ENCODE measurements at places on chromosomes 2 and 18.

DNA sequence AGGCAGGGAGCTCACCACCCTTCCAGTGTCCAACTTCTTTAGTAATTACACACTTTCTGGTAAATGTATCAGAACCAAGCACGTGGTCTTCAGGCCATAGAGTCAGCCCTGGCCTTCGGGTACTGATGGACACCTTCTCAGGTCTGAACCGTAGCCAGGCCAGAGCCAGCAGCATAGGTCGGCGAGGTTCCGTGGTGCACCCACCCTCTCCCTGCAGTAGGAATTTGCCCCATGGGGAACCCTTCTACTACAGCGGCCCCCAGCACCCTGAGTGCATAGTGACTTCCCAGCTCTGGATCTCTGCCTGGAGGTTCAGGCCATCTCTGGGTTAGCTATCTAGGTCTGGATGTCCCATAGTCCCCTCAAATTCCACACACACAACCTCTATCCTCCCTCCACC is 61.6 kb downstream of the EDAR start:
- DNase-seq = no peak

GRCh38 chr2:237035781-237036475 is 49.8 kb upstream of the COPS8 start:
- DNase-seq = no peak

DNA sequence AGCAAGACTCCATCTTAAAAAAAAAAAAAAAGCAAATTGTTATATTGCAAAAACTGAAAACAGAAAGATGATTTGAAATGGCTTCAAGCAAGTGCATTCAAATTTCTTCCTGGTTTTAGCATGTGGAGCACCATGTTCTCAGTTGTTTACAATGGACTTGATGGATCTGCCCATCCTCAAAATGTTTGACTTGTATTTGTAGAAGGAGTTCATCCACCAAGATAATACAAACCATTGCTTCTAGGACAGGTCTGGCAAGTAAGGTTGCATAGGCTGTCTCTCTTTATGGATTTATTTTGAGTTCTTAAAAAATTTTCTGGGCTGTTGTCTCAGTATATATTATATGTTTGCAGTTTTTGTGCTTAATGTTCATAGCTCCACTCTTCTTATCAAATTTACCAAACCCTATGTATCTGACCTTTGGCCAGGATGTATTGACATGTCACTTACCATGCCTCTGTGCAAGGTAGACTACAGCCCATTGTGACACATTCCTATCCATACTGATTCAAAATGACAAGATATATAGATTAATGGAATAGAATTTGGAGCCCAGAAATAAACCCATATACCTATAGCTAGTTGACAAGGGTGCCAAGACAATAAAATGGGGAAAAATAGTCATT is 21.7 kb upstream of the ZCCHC2 start:
- DNase-seq = no peak

- DNase-seq = no peak
Measured at GRCh38 chr2:3584076-3584475, 9.0 kb downstream of the RPS7 start.

DNA sequence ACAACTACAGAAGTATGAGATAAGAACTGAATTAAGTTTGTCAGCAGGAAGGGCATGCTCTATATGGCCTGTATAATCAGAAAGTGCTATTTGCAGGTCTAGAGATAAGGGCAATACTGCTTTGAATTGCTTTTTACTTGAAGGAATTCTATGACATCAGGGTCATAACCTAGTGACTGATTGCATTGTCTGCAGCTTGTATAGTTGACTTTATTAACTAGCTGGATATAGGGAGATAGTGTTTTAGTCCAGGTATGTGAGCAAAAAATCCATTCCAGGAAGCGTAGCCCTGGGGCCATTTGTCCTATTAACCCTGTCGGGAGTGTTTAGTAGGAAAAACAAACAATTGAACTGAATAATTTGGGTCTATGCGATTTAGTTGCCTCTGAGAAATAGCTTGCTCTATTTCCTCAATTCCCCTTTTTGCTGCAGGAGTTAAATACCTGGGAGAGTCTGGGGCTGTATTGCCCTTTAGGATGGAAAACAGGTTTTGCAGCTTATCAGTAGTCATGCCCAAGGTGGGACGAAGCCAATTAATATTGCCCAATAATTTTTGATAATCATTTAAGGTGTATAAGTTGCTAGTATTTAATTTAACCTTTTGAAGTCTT is 30.0 kb downstream of the HTR2B start:
- DNase-seq = no peak

GRCh38 chr2:175168564-175168945 is 552 bp upstream of the ATF2 start:
- no peak for DNase-seq

- DNase-seq = no peak
Measured at GRCh38 chr2:109339519-109339966, 210.5 kb downstream of the SH3RF3 start.

GRCh38 chr2:74149247-74149525 is 1.5 kb upstream of the BOLA3 start:
- DNase-seq = no peak

DNA sequence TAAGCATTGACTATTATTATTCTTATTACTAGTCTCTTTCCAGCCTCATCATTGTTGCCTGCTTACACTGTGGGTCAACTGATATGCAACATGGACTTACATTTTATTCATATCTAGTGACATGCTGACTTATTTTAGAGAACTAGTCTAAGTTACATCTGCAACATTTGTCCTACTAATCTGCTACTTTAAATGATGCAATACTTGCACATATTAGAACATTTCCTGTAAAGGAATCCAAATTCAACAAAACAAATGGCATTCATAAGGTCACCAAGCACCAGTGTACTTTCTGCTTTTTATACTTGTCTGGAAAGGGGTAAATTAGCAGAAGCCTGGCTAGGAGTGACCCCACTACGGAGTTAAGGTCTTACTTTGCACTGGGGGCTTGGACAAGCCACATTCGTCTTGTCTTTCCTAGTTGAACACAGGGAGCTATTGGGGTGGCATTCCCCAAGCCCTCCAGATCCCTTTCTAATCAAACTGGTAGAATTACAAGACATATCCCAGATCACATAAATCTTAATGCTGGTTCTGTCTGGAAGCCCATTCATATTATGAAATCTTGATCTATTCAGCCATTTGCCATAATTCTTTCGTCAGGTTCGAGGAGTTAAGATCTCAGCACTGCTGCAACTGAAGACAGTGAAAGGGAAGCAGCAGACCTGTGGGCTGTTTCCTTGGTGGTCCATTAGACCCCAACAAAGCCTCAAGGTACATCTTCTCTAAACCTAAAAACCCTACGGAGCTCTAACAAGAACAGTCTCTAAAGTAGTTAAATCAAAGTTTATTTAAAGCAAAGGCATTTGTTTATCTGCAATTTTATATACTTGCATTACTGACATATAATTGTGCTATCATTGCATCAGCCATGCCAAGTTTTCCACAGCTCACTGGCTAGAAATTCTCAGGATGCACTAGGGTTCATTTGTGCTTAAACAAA is 49.9 kb upstream of the RTN4 start:
- no peak for DNase-seq

GRCh38 chr2:15582710-15583357 is 8.8 kb upstream of the DDX1 start:
- DNase-seq = no peak

DNA sequence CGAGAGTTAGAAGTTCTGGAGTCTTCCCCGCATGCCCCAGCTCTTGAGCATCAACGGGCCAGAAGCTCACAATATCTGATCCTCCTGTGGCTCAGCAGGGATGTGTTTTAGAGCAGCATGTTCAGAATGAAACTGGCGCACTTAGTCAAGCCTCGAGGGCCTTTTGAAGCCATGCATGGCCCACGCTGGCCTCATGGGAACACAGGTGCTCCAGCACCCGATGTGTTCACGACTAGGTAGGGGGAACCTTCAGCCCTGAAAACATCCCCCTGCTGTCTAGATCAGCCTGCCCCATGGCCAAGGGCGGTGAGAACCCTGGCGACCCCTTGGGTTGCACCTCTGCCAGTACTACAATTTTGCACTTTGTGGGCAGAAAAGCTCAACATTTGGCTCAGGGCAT is 32.8 kb downstream of the MSH6 start:
- no peak for DNase-seq

Data from CD4-positive, alpha-beta T cell treated with Interleukin-4 for 4 hours (primary cell).